ENCODE measurements at places on chromosomes 16 and 17. TPM values are rescaled to one million over a fixed set of nuclear protein-coding genes. Genes with fewer than 3 reads are reported as not detected.

The LRRC36 gene
- total RNA-seq: not detected

The CIITA gene
- total RNA-seq: 9.4 TPM

The SOX9 gene
- 15.0 TPM for total RNA-seq

The QRICH2 gene
- 2.4 TPM for total RNA-seq

The ADAD2 gene
- 0.52 TPM for total RNA-seq

- DNase-seq: no peak
Observed at GRCh38 chr17:10247810-10248209, 49.4 kb upstream of the GAS7 start.

GRCh38 chr16:35559911-35560636, 2100.7 kb downstream of the TP53TG3F start:
- DNase-seq: no peak

DNA sequence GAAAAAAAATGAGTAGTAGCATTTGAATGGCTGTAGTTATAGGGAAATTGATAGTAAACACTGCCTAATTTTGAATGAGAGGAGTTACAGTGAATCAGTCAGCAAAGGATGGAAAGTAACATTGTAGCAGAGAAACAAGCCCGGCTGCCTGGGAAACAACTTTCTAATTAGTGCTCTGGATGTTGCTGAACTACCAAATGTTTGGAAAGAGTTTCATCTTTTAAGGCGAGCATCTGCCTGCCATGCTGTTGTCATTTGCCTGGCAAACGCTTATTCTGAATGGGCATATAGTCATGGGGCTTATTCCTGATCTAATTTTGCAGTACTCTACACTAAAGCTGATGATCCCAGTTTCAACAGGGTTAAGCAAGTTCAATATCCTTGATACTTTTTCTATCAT, 138.6 kb downstream of the CDH11 start:
- DNase-seq: no peak

- DNase-seq: no peak
Observed at GRCh38 chr17:41026715-41027471, at the start of gene KRTAP1-5. Gene KRTAP1-5, minus strand, starts transcription at chr17:41027208. Its CDS starts 53 bp downstream, at chr17:41027155.

GRCh38 chr16:11609474-11610120, 22.9 kb upstream of the LITAF start:
- DNase-seq: no peak

Measured in left ventricle myocardium inferior (tissue), 1 donor.